ENCODE measurements at places on chromosomes 11 and 22.

DNA sequence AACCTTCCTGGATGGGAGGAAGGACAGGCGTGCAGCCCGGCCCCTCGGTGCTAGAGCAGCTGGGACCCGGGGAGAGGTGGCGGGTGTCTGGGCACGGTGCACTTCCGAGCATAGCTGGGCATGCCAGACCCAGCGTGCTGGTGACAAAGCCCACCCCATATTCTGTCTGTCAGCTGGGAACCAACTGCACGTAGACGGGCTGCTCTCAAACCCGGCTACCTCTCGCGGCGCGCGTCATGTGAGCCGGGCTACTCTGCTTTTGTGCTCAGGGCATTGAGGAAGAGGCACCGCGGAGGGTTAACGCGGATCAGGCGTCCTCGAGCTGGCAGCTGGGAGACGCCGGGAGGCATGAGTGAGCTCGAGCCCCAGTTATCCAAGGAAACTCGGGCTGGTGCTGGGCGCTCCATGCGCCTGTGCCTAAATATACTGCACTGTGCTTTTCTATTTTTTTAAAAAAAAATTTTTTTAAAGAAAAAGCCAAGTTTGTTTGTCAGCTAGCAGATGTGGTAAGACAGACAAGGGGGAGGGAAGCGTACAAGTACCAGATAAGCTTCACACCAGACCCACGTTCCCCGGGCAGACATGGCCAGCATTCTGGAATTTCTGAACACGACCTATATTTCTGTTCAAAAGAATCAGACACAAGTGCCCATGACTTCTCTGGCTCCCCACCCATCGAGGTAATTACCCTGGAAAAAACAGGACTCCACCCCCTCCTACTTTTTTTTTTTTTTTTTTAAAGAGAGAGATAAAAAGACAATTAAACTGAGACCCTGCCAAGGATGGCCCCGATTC lies 425.6 kb downstream of the SHANK2 start:
- peak; percentile 65 for DNase-seq

GRCh38 chr22:24819911-24820461 lies 14.0 kb downstream of the SGSM1 start:
- DNase-seq: no peak

GRCh38 chr11:85167038-85167437 lies 460.1 kb downstream of the DLG2 start:
- no peak for DNase-seq

- DNase-seq: no peak
Measured at GRCh38 chr22:28108851-28109250, 189.8 kb upstream of the PITPNB start.

DNA sequence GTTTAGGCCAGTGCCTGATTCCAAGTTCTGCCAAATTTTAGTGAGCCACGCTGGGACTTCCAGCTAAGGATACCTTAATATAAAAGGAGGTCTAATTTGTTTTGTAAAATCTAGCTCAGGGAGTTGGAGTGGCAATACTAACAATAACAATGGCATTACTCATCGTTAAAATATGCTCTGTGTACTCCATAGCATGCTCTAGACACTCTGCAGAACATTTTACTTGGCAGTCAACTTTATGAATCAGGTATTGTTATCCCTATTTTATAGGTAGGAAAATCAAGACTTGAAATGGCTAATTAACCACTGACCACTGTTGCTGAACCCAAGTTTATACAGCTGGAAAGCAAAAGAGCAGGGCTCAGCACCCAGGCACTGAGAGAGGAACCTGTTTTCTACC lies 485.0 kb upstream of the KIRREL3 start:
- no peak for DNase-seq

- no peak for DNase-seq
Measured at GRCh38 chr22:50084080-50084477, 1.1 kb downstream of the MLC1 start.

GRCh38 chr11:121523581-121524232 lies 70.9 kb upstream of the SORL1-AS1 start:
- DNase-seq: no peak

DNA sequence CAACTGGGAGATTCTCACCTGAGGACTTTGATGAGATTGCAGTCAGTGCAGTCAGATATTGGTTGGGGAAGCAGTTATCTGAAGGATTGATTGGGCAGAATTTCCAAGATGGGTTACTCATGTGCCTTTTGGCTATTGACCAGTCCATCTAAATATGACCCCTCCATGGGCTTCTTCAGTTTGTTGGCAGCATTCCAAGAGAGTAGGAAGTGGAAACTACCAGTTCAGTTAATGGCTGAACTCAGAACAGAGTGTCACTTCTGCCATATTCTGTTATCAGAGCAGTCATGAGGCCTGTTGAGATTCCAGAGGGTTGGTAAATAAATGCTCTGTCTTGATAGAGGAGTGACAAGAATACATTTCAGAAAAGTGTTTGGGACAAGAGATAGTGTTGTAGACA lies 71.0 kb downstream of the CYP2R1 start:
- no peak for DNase-seq

- DNase-seq: no peak
Measured at GRCh38 chr11:66907751-66908630, 50.2 kb downstream of the PC start.

DNA sequence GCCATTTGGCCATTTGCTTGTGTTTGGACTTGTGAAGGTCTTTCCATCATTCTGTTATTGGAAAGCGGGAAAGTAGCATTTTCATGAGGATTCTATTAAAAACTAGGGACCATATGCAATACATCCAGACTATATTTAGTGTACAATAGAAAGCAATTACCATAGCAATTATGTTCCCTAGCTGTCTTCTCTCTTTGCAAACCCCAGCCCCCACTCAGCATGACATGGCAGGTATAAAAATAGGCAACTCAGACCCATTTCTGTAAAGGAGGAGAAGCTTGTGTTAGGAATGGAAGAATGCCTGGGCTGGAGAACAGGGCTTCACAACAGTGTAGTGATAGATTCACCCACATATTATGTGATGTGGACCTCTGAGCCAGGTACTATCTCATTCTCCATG lies 12.4 kb downstream of the OR51B6 start:
- DNase-seq: no peak

DNA sequence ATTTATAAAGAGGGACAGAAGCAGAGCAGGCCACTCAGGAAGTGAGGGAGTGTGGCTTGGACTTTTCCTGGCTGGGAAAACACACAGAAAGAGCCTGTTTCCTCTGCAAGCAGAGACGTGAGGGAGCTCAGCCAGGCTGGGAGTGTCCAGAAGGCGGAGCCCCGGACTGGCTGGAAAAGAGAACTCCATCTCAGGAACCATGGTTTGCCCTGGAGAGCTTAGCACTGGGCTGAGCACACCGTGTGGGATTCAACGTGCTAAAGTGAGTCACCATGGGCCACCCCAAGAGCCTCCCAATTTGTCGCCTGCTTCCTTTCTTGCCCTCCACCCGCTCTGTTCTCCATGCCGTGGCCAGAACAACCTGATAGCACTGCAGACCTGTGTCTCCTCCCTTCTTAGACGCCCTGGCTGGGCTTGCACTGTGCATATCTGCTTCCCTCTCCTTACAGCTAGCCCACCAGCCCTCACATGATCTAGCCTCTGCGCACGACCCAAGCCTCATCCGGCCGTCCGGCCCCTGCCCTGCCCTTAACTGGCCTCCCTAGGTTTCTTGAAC lies 51.8 kb downstream of the GALNT18 start:
- DNase-seq: no peak
